Activated T-cell treated with anti-CD3 and anti-CD28 coated beads for 48 hours (primary cell): ENCODE measurements at places on chromosomes 3 and 15.
A peak's percentile ranks its signal among the peaks of the same experiment; 100 is the strongest.

DNA sequence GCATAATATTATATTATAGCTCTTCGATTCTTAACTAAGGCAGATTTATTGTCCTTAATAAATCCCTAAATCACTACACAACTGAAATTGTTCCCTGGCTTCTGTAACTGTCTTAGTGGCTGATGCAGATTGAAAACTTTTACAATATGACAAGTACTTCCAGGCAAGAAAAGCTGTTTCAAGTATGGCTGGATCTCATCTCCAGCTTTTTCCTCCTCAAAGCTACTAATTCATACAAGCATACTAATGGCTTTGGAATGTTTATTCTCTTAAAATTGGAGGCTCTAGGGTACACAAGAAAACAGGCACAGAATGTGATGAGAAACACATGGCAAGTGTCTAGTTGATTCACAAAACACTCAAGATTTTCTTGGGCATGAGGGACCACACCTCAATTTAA lies 351.5 kb upstream of the ICE2 start:
- DNase-seq = no peak

- no peak for DNase-seq
Measured at GRCh38 chr3:133979553-133979952, 50.2 kb downstream of the SLCO2A1 start.

DNA sequence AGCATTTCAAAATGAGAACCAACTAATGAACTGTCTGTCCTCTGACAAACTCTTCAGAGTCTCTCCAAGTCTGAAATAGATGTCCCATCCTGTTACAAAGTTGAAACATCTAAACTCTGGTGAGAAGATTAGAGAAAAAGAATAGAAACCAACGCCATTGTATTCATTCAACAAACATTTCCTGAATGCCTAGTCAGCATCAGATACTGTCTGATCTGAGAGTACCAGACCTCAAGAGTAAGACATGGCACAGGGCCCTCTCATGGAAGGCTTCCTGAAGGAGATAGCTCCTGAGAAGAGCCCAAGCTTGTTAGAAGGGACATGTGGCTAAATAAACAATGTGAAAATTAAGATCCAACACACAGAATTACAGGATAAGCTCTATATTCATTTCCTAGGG lies 164.1 kb upstream of the LRRN1 start:
- no peak for DNase-seq

DNA sequence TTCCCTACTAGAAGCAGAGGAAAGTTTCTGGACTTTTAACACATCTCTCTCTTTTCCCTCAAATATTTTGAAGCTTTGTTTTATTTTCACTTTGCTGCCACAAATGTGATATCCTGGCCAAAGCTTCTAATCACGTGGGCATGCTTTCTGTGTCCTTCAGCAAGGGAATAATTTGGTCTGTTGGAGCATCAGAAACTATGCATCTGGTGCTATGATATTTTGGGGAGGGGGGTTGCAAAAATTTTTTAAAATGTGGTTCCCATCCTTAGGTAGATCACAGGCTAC lies 254.2 kb downstream of the GAP43 start:
- no peak for DNase-seq

DNA sequence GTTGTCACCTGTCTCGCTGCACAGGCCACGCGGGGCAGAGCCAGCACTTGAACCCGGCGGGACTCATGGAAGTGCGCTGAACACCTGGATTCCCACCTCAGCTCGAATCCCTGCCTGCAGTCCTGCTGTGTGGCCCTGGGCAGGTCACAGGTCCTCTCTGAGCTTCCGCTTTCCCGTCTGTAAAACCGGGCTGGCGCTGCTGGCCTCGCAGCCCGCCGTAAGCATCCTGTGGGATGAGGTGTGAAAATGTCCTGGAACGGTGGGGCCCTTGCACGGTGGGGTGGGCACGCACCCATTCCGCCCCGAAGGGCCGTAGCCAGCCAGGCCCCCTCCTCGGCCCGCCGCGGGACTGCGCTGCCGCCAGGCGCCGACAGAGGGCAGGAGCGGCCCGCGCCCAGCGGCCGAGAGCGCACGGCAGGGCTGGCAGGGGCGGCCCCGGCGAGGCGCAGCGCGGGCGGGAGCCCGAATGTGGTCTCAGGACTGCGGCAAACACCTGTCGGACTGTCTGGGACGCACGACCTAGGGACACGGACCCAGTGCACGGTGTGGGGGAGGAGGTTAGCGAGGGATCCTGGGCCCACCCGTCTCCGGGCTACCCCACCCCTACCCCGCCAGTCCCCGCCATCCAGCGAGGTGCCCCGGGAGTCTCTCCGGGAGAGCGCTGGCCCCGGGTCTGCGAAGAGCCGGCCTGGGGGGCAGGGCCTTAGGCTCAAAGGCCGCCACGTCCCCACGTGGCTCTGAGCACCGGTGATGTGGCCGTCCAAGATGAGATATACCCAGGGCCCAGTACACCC lies 40.4 kb downstream of the DNAJB8 start:
- peak; percentile 69 for DNase-seq

- DNase-seq = no peak
Measured at GRCh38 chr3:52783211-52783555, 5.8 kb downstream of the ITIH1 start.

GRCh38 chr3:66165660-66166059 lies 55.1 kb upstream of the SLC25A26 start:
- no peak for DNase-seq

DNA sequence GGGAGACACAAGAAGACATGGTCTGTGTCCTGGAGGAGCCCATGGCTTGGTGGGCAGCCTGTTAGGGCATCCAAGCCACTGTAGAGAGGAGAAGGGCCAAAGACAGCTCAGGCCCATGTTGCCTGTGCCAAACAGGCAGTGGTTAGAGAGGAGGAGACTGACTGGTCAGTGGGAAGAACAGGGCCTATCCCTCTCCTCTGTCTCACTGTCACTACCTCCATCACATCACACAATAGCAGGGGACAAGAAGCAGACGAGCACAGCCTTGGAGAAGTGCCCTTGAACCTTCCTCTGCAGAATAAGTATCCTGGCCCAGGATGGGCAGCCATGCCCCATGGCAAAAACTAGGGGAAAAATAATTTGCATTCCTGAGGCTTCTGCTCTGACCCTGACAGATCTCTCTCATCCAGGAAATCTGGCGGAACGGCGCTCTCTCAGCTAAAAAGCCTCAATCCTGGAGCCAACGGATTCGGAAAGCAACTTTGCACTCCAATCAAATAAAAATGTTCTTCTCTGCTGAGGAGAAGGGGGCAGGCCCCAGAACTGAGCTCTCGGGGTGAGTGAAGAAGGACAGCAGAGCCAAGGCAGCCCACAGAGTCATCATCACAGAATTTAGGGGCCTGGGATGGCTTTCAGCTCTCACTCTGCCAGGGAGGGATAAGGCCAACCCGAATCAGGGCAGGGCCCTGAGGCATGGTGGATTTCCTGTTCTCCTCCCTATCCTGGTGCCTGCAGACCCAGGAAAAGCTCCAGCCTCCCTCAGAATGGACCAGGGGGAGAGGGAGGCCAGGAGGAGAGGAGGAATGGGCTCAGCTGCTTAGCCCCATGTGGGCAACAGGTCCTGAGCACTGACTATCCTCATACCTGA lies 1.6 kb downstream of the SHF start:
- no peak for DNase-seq

- no peak for DNase-seq
Measured at GRCh38 chr15:26261966-26262365, 398.8 kb upstream of the ATP10A start.

DNA sequence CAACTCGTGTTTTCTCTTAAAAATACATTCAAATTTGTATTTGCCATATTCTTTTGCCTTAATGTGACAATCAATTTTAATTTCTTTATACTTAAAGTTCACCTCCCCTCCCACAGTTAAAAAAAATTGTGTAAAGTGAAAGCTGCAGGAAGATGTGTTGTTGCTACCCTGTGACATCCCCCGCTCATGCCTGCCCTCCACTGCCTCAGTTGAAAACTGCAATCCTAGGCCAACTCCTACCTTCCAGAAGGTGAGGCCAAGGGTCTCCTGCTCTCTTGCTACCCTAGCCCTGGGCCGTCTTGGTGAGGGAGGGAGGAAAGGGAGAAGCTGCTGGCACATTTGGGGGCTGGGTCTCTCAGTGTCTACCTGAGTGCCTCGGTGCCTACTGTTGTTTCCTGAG lies 57.0 kb upstream of the CMTM7 start:
- DNase-seq = peak; percentile 30

- no peak for DNase-seq
Measured at GRCh38 chr3:45112939-45113338, 33.2 kb downstream of the CDCP1 start.

DNA sequence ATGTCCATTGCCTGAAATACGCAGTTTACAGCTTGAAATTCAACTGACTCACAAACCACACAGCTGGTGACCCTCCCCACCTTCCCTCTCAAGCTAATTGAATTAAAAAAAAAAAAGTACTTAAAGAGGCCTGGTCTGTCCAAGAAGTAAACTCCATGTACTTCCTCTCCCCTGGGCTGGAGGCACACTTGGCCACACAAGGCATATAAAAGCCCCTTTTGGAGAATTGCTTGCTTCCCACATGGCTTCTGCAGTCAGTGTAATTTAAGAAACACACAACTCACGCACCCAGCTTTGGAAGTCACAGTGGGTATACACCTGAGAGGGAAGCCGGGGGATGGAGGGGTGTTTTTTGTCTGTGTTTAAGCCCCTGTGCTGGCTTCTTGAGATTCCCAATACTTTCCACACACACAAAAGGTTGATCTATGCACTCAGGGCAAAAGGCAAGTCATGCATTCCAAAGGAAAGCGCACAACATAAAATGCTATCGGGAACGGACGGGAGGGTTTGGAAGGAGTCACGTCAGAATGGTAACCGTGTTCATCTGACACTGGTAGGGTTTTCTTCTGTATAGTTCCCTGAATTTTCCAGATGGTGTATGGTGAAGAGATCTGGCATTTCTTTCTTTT lies 106.6 kb upstream of the ALDH1A3 start:
- no peak for DNase-seq

DNA sequence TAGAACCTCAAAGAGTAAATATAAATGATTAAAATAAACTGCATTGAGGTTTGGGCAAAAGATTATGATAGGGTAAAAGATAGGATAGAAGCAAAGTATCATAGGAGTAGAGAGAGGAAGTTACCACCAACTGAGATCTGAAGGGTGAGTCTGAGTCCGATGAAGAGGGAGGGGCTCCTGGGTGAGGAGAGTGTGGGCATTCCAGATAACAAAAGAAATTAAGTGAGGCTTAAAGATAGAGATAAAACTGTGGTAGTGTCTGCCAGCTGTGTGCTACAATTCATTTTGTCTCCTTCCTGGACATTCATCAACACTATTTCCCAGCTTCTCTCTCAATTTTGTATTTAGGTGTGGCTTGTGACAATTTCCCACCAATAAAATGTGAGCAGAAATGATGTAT lies 343.0 kb upstream of the PLSCR5 start:
- no peak for DNase-seq
